ENCODE measurements at places on chromosomes 13 and 19.

DNA sequence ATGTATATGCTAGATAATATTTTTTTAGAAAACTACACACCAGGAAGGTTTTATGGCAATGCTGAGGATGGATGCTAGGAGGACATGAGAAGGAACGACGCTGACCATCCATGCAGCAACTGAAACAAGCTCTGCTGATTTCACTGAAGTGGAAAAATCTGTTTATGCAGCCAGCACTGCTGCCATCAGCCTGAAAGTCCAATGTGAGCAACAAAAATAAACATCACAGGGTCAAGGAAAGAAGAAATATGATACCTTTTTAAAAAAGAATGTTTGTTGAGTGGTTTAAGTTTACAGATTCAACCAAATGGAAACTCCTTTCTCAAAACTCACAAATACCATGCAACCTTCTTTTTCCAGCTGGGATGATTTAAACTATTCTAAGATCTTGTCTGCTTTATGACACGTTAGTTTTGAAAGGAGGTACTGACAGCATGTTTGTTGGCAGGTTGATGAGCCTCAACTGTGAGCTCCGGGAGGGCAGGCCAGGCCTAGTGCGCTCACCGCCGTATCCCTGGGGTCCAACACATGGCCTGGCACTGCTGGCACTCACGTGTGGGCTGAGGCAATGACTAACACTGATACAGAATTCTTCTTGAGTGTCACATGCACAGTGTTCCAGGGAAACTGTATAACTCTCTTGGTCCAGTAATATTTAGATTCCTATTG lies 46.8 kb downstream of the LATS2 start:
- DNase-seq: no peak

DNA sequence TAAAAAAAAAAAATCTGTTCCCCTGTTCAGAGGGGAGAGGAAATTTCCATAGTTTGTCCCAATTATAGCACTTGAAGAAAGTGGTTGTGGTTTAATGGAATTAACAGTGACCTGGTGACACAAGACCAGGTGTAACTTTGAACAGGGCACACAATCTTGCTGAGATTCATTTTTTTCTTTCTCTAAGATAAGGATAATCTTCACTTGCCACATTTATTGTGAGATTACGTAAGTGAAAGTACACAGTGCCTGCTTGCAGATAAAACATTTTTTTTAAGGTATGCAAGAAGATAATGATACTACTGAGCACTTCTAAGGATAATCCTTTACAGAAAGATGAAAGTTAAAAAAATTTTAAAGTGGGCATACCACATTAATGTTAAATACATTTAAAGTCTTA lies 448.1 kb downstream of the DIAPH3 start:
- DNase-seq: no peak

DNA sequence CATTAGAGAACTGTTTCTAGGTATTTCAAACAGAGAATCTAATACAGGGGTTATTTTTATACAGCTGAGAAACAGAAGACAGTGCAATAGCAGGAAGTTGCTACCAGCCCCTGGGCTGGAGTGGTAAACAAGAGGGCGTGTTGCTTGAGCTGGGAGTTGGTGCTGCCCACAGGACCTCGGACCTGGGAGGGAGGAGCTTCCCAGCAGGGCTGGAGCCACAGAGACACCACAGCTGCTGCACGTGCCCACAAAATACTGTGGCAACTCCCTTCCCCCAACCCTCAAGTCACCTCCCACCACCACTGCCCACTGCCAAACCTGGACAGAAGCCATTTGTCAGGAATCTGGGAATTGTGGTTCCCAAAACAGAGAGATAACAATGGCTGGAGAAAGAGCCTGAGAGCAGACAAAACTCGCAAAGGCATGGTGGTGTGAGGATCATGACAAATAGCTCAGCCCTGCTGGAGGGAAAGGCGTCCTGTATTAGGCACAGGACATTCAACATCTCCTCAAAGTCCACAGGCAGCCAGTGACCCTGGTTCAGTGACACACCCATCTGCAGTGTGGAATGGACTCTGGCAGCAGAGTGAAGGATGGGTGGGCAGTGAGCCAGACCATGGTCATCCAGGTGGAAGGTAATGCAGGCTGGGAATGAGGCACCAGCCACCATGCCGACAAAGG lies 57.2 kb downstream of the SPATA13 start:
- peak; percentile 74 for DNase-seq

DNA sequence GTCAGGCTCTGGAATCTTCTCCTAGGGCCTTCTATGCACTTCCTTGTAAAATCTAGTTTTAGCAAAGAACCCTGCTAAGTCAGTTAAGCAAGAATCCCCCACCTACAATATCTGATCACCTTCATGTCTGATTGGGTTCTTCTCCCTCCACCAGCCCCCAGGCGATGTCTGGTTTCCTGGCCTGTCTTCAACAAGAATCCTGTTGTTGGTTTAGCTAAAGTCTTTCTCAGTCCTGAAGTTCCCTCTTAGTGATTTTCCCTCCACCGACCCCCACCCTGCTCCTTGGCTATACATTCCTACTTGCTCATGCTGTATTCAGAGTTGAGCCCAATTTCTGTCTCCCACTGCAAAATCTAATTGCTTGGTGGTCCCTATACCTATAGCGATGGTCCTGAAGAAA lies 35.2 kb upstream of the SLC46A3 start:
- DNase-seq: no peak

- no peak for DNase-seq
Measured at GRCh38 chr19:42313096-42313839, at the start of gene TMEM145. TSS of gene TMEM145 (plus strand) at chr19:42313309. CDS start at chr19:42313377, 68 bp downstream.

DNA sequence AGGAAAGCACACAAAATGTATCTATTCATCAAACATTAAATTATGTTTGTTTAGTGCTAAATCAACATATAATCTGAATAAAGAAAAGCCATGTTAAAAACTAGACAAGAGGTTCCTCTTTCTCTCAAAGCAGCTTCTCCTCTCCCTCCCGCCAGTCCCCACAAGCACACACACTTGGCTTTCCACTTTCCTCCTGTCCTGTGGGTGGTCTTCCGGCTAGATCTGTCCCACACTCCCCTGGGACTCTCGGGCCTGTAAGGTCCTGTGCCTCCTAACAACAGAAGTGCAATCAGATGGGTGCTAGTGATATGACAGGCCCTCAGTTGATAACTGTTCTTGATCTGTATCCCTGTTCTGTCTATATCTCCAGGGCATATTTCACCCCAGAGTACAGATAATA lies 45.6 kb upstream of the RAP2A start:
- peak; percentile 49 for DNase-seq

GRCh38 chr19:6818246-6818645 lies 45.7 kb downstream of the VAV1 start:
- DNase-seq: peak; percentile 41

DNA sequence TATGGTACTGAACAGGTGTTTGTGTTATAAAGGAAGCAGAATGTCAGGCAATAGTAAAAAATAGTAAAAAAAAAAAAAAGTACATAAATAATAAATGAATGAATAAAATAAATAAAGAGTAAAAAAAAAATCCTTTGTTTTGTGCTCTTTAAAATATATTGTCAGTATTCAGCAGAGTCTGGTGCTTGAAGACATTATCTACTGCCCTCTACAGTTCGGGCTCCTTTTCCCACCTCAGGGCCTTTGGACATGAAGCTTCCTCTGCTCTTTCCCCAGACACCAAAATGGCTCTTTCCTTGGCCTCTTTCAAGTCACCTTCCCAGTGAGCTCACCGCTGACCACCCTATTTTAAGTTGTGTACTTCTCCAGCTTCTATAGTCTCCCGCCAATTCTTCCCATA lies 137.5 kb downstream of the TNFRSF19 start:
- peak; percentile 7 for DNase-seq

GRCh38 chr13:46374710-46375109 lies 12.3 kb downstream of the RUBCNL start:
- peak; percentile 68 for DNase-seq

GRCh38 chr13:25574437-25575411 lies 202.9 kb downstream of the ATP8A2 start:
- DNase-seq: peak; percentile 74

DNA sequence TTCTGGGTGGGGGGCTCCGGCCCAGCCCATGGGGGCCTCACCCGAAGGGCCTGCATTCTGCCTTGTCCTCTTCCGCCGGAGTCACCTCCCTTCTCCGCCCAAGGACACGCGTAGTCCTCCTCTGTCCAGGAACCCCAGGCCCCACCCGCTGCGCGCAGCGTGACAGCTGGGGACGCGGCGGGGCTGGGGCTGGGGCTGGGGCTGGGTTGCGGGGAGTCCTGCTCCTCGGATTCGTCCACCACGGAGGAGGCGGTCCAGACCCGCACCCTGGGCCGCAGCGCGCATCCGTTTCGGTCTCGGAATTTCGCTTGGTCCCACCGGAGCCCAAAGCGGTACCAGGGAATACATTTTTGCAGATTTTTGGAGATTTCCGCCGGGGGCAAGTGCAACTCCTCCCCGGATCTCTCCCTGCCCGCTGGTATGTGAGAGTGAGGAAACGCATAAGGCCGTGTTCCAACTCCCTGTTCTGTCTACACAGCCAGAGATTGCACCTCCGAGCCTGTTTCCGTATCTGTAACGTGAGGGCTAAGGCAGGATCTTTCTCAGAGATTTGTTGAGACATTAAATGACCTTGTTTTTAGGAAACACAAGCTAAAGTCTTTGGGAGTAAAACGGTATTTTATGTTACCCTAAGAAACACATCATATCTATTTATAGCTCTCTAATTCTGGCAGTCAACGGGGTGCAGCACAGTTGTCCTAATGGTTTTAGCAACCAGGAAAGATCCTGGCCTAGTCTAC lies at the start of gene COX7A1:
Gene COX7A1, minus strand, starts transcription at position 96 of the 740 bp plus-strand sequence. Its CDS starts 40 bp downstream, at position 56.
- DNase-seq: no peak

- DNase-seq: no peak
Measured at GRCh38 chr19:50171752-50172151, 8.7 kb upstream of the IZUMO2 start.

DNA sequence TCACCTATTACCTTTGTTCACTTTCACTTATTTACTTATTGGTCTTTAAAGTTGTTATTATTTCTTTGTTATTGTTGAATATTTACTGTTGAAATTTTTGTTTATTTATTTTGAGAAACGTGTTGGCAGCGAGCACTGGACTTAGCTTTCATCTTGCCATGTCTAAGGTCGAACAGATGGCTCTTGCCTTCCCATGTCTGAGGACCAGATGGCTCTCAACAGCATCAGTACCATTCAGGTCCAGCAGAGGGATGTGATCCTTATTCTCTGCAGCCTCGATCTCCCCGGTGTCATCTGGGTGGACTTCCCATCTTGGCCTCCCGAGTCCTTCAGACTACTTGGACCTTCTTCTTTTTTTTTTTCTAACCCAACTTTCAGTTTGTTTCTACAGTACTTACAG lies 1437.6 kb downstream of the UQCRFS1 start:
- DNase-seq: peak; percentile 5

- DNase-seq: no peak
Measured at GRCh38 chr13:112713517-112714253, 23.8 kb downstream of the ATP11A start.

DNA sequence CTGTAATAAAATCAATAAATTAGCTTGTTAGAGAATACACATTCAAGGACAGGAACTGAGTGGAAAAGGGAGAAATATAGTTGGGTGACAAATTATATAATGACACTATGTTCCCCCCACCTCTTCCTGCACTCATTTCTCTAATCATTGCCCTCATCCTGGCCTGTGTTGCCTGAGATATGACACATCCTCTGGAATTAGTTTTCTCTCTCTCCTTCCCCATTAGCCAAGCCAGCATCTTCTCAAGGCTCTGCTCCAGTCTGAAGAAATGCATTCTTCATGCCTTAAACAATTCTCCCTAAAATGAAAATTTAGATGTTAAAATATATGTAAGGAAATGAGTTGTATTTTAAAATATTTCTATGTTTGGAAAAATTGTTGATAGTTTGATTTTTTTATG lies 280.3 kb downstream of the POU4F1 start:
- DNase-seq: no peak

DNA sequence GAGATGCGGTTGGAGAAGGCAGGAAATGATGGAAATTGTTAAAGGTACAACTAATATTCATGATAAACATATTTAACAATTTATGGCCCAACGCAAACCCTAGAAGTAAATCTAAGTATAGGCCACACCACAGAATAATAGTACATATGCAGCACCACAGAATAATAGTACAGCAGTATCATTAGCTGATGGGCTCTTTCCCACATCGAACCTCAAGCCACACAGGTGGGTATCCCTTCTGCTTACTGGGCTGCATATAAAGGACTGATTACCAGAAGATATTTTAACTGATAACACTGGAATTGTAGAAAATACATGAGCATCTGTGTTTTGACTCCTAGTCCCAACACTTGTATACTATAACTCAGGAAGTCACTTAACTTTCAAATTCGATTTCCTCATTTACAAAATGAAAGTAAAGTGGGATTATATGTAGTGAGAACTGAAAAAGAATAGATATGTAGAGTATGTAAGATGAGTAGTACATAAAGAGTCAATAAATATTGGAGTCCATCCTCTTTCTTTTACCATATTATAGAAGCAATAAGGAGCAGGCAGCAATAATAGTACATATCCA lies 91.5 kb downstream of the TSC22D1 start:
- peak; percentile 6 for DNase-seq

- no peak for DNase-seq
Measured at GRCh38 chr13:38421590-38422560, 72.2 kb downstream of the UFM1 start.

GRCh38 chr19:15252398-15253018 lies 20.3 kb upstream of the EPHX3 start:
- peak; percentile 16 for DNase-seq

Measured in inflammatory macrophage (primary cell).